IPS DF 6.9 (cell line): ENCODE measurements at places on chromosomes 4 and X.

DNA sequence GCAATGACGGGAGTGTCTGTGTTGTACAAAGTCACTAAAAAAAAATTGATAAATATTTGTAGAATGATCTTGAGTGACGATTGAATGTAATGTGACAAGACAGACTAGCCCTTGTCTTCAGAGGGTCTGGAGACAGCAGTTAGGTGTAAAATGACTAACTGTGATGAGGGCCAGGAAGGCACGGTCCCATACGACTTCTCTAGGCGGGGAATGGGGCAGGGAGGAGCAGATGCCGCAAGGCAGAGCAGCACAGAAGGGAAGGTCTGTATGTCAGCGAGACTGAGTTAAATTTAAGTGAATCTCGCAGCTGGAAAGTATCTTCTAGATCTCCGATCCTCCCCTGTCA is 405 bp downstream of the CENPE start:
- H3K4me3 ChIP-seq, result peak overlapping the region; percentile 91
- no peaks in the 10 kb centered on the region; the same call in 1 of the 2 replicates for H3K36me3 ChIP-seq
- H3K4me1 ChIP-seq, result no peaks in the 10 kb centered on the region
- no peaks in the 10 kb centered on the region for H3K27me3 ChIP-seq
- no peak overlapping the region for H3K27ac ChIP-seq

- no peak overlapping the region for H3K27ac ChIP-seq
- H3K27me3 ChIP-seq, result no peaks in the 10 kb centered on the region
- no peak for DNase-seq
- no peak overlapping the region for H3K4me3 ChIP-seq
- H3K4me1 ChIP-seq, result no peaks in the 10 kb centered on the region
- H3K36me3 ChIP-seq, result no peaks in the 10 kb centered on the region
Observed at GRCh38 chrX:72280321-72280845, 3.3 kb upstream of the RPS4X start.

DNA sequence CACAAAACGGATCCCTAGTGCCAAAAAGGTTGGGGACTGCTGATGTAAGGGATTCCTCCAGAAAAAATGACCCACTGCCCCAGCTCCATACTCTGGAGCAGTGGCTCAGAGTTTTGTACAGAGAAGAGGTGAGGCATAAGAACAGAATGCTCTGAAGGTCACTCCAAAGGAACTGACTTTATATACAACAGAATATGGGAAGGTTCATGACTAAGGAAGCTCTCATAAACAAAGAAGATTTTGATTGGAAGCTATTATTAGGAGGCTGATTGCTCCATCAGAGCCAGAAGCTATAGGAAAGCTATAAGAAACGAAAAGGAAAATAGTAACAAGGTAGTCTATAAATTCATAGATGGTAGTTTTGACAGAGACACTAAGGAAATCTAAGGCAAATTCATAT is 203.1 kb downstream of the SLC7A11 start:
- no peak overlapping the region for H3K4me3 ChIP-seq
- H3K4me1 ChIP-seq, result no peaks in the 10 kb centered on the region
- no peak for DNase-seq
- H3K27me3 ChIP-seq, result no peaks in the 10 kb centered on the region

GRCh38 chr4:37852376-37852775 is 25.9 kb downstream of the PGM2 start:
- H3K36me3 ChIP-seq, result peaks cover 4% of the 10 kb centered on the region; the same call in 1 of the 2 replicates
- no peak overlapping the region for H3K4me3 ChIP-seq
- no peaks in the 10 kb centered on the region for H3K4me1 ChIP-seq
- no peaks in the 10 kb centered on the region for H3K27me3 ChIP-seq
- DNase-seq, result no peak

- no peaks in the 10 kb centered on the region for H3K36me3 ChIP-seq
- H3K4me3 ChIP-seq, result no peak overlapping the region
- no peak overlapping the region for H3K27ac ChIP-seq
- no peaks in the 10 kb centered on the region for H3K4me1 ChIP-seq
Observed at GRCh38 chr4:124977045-124977444, 264.5 kb upstream of the ANKRD50 start.

- H3K4me1 ChIP-seq, result no peaks in the 10 kb centered on the region
- DNase-seq, result no peak
- H3K27me3 ChIP-seq, result no peaks in the 10 kb centered on the region
- H3K27ac ChIP-seq, result no peak overlapping the region
- peaks cover 6% of the 10 kb centered on the region; the same call in 1 of the 2 replicates for H3K36me3 ChIP-seq
Observed at GRCh38 chrX:134172588-134173259, 64.3 kb upstream of the CCDC160 start.

DNA sequence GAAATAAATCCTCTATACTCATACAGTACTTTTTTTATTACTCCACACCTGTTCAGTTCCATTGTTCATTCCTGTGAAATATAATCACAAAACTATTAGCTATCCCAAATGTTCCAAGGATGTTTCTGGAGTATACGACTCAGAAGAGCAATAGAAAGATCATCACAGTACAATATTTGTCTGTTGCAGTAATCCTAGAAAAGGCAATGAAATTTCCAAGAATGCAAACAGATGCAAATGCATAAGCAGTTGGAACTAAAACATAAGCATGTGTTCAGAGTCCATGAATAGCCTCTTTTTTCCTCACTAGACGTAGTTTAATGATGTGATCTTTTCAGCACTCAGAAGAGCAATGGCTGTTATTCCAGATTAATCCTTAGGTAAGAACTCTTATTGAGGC is 55.2 kb downstream of the RTL3 start:
- H3K4me3 ChIP-seq, result no peak overlapping the region
- H3K27ac ChIP-seq, result no peak overlapping the region
- no peak for DNase-seq
- H3K27me3 ChIP-seq, result no peaks in the 10 kb centered on the region
- no peaks in the 10 kb centered on the region for H3K36me3 ChIP-seq

GRCh38 chr4:139826426-139826825 is 160.8 kb downstream of the MGST2 start:
- H3K27me3 ChIP-seq, result no peaks in the 10 kb centered on the region
- DNase-seq, result no peak
- no peak overlapping the region for H3K4me3 ChIP-seq
- no peak overlapping the region for H3K27ac ChIP-seq

GRCh38 chr4:7377223-7377865 is 57.4 kb downstream of the PSAPL1 start:
- H3K4me3 ChIP-seq, result no peak overlapping the region
- H3K27me3 ChIP-seq, result no peaks in the 10 kb centered on the region
- no peaks in the 10 kb centered on the region for H3K36me3 ChIP-seq
- no peak for DNase-seq

GRCh38 chr4:118997601-118998000 is 108.9 kb downstream of the SYNPO2 start:
- H3K27ac ChIP-seq, result no peak overlapping the region
- DNase-seq, result no peak
- H3K27me3 ChIP-seq, result no peaks in the 10 kb centered on the region
